GOT3 (cell line): ENCODE measurements at places on chromosomes 12 and 14.

- DNase-seq, result no peak
Observed at GRCh38 chr14:69913686-69914085, 34.5 kb downstream of the SMOC1 start.

GRCh38 chr14:55279384-55279783 is 8.2 kb downstream of the FBXO34 start:
- no peak for DNase-seq

- no peak for DNase-seq
Observed at GRCh38 chr12:122790393-122791075, 16.2 kb downstream of the CCDC62 start.

GRCh38 chr12:93857279-93857938 is 180.2 kb downstream of the CRADD start:
- DNase-seq, result no peak

DNA sequence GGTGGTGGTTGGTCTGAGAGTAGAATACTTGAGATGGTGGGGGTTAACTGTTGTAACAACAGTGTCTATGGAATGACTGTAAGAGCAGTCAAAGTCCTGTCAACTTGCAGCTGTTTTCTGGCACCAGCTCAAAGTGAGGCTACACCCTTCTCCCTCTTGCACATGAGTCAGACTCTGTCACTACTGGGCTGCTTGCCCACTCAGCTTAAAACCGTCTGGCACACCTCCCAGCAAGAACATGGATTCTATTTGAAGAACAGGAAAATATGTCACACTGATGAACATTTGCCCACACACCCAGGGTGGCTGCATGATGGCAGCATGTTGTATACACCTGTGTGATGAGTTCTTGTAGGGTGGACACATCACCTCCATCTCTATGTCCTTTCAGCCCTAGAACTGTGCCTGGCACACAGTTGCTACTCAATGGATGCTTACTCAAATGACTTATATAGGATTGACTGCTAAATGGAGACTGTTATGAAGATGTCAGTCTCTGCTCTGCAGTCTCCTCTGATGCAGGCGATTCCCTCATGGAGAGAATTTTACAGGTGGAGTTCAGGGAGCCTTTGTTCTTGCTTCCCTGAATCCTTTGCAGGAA is 19.3 kb upstream of the SERPINA6 start:
- DNase-seq, result peak; percentile 58

- no peak for DNase-seq
Observed at GRCh38 chr12:132186857-132187620, 42.8 kb downstream of the NOC4L start.

DNA sequence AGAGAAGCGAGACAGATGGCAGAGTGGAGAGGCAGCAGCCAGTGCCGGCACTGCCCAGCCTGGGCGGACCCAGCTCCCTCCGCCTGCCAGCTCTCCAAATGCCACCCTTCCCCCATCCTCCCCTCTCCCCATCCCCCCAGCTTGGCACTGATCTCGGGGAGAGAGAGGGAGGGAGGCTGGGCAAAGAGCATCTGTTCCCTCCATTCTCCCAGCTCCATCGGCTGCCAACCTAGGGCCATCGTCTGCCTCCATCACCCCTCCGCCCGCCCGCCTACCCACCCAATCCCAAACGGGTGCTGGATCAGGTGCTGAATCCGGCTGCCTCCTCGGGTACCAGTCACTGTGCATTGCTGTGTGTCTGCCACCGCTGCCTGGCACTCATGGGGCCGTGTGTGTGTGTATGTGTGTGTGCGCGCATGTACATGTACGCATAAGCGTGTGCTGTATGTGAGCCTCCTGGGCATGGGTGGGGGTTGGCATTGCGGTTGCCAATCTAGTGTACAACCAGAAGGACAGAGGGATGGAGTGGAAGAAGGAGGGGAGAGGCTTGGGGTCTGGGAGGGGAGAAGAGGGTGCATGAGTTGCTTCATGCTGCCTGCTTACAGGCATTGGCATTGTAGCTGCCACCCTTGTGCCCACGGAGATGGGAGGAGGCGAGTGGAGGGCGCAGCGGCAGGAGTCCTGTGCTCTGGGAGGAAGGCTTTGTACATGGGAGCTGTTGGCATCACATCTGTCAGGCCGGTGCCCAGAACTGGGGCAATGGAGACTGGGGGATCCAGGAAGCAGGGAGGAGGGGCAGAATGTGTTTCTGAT is 38.4 kb downstream of the ZFHX2 start:
- DNase-seq, result no peak

- no peak for DNase-seq
Observed at GRCh38 chr12:53729644-53730043, 2.4 kb upstream of the CALCOCO1 start.

- DNase-seq, result no peak
Observed at GRCh38 chr14:104689109-104689880, at the start of gene INF2. Gene INF2, plus strand, starts transcription at chr14:104689618. Its CDS starts 11,748 bp downstream, at chr14:104701366.

- DNase-seq, result no peak
Observed at GRCh38 chr12:1883513-1883912, 34.9 kb downstream of the CACNA2D4 start.

DNA sequence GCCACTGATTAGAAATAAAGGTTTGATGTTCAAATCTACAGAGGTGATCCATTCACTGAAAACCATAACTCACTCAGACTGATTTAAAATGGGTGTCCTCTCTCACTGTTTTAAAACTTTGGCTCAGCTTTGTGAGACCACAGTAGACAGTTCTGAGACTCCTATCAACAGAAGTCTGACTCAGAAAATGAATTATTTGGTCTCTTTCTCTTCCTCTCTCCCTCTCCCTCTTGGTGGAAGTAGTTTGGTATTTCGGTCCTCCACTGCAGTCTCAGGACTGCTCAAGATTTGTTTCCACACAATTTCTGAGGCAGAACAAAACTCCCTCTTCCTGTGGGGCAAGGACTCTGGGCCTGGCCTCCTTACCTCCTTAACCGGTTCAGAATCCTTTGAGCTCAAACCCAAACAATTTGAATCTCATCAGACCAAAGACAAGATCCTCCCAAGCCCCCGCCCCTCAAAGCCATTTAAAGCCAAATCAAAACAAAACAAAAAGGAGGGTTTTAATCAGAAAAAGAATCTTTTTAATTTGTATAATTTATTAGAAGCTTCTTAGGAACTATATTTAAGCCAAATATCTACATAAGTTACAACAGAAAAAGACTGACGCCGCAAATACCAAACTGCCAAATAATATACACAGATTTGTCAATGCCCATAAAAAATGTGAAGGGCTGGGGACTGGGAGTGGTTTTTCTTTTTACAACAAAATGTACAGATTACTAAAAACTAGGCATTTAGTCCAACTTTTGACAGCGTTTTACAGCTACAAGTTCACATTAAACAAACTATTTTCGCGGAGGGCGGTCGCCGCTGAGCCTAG is 3.9 kb downstream of the NKX2-1 start:
- no peak for DNase-seq

- DNase-seq, result no peak
Observed at GRCh38 chr12:112998987-112999767, 20.9 kb downstream of the OAS2 start.

- DNase-seq, result no peak
Observed at GRCh38 chr12:89497467-89497866, 27.1 kb downstream of the GALNT4 start.

DNA sequence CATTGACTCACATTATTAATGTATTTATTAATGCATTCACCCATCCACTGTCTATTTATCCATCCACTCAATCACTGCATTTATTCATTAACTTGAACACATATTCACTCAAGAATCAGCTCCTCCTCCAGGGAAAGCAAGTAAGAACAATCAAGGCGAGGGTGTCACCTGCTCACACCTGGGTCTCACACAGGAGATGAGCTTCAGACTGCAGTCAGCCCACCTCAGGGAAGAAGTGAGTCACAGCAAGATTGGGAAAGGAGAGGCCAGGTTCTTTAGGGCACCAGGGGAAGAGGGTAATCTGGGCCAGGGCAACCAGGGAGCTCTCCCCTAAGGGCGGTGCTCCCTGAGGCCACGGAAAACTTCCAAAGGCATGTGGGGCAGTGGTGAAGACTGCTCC is 367.3 kb downstream of the BCL11B start:
- no peak for DNase-seq

- no peak for DNase-seq
Observed at GRCh38 chr14:76837524-76837923, 11.3 kb downstream of the LRRC74A start.

GRCh38 chr12:48118284-48118871 is 786 bp upstream of the PFKM start:
- no peak for DNase-seq

GRCh38 chr12:48592591-48593086 is 22.8 kb upstream of the LALBA start:
- DNase-seq, result no peak

DNA sequence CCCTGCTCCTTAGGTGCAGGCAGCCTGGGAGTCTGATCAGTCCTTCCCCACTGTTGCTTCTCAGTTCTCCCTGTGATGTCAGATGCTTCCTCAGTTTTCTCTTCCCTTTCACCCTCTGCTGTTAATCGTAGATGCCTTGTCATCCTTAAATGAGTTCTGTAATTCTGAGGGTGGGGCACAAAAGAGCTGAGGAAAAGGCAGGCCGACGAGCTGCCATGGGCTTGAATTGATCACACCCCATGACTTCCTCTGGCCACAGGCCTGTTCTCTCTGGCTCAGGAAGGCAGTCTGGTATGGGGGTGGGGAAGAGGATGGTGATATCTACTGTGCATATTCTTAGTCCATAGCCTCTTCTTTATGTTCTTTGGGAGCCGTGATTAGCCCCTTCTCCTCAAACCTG is 5.2 kb upstream of the AP1G2 start:
- DNase-seq, result no peak

DNA sequence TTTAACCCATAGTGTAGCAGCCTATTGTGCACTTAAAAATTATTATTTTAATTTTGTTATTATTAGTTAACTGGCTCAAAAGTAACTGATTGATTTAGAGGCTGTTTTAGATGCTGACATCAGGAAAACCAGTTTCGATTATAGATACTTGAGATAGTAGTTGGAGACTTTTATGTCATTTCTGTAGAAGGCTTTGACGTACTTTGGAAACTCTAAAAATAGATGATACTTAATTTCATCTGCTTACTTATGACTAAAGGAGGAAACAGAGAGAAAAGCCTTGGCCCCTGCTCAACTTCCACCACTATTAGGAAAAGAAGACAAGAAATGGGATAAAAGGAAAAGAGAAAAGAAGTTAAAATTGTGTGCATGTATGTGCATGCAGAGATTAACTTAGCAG is 219.3 kb upstream of the HMGA2 start:
- DNase-seq, result no peak

GRCh38 chr12:101857043-101857558 is 20.3 kb upstream of the DRAM1 start:
- DNase-seq, result no peak

GRCh38 chr12:110203546-110203945 is 77.5 kb upstream of the ATP2A2 start:
- DNase-seq, result no peak

DNA sequence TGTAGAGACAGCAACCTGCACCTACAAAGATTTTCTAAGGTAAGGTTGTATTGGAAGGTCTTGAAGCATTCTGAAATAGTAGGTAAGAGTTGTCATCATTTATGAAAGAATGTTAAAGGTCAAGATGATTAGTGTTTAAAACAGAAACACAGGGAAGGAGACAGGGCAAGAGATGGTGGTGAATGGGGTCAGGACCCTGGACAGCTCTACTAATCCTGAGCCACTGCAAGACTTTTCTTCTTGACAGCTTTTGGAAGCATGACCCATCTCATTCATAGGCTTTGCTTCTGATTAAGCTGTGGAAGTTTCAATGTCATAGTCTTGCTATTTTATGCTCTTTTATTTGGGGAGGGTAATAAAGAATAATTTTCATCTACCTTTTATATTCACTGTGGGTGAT is 75.5 kb upstream of the CAND1 start:
- no peak for DNase-seq

DNA sequence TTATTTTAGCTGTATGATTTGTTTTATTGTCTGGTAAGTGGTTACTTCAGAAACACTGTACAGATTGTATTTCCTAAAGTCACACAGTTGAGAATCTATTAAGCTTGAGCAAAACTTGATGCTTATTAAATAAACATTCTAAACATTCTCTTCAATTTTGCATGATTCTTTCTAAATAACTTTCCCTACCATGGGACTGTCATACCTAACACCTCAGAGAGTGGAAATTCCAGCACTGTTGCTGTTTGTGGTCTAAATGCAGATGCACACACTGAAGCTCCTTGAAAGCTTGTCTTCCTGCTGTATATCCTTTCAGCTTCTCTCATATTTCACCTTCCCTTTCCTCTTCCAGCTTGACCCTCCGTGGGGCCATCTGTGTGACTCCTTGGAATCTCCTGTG is 392.0 kb downstream of the LRIG3 start:
- DNase-seq, result no peak

DNA sequence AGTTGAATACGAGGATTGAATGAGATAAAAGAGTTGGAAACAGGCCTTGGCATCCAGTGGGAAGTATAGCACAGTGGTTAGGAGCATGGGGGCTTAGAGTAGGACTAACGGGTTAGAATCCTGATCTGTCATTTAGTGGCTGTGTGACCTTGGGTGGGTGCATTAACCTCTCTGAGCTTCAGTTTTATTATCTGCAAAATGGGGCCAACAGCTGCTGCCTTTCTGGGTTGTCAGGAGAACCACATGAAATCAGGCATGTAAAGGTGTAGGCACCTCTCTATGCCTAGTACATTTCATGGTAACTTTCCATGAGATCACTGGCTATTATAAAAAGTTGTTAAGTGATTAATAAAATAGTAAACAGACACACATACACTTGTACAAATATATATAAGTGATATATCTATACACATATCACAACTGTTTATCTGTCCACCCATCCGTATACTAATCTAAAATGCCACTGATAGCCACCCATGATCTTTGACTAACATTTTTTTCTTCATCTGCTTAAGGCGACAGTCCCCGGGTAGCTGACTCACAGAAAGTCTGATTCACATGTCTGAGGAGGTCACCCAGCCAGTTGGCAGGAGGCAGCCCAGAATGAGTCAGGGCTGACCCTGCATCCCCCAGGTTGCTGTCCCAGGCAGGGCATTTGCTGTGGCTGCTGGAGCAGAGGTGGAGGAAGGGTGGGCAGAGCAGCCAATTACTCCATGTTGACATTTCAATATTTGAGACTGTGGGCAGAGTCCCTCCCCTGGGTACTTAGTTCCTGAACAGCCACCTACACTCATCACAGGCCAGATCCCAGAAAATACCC is 125.6 kb upstream of the NOS1 start:
- DNase-seq, result peak; percentile 44

GRCh38 chr14:79573486-79573885 is 637.8 kb downstream of the DIO2 start:
- DNase-seq, result no peak

DNA sequence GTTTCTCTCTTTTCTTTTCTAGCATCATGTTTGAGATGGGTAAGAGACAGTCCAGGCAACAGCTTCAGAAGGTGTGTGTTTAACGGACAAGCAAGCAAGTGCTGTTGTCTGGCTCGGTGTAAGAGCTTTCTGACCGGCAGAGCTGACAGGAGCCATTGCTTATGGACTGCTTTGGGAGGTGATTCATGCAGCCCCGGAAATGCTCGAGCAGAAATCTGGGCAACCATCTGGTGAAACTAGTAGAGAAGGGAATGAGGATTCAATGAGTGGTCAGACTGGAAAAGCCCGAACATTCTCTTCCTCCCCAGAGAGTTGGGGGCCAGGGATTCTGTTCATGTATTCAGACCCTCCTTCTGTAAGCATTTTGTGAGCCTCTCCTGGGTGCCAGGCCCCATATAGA is 24.4 kb downstream of the TUNAR start:
- DNase-seq, result no peak

- DNase-seq, result no peak
Observed at GRCh38 chr14:105411017-105411941, 8.3 kb upstream of the MTA1 start.

- no peak for DNase-seq
Observed at GRCh38 chr14:98290596-98290995, 981.4 kb downstream of the BCL11B start.
